ENCODE measurements at places on chromosomes 11 and 22. TPM values are rescaled to one million over a fixed set of nuclear protein-coding genes. Genes with fewer than 3 reads are reported as not detected.

The POLR2L gene
- 45.6 TPM for total RNA-seq

The CALCA gene
- total RNA-seq, result not detected

The VPREB1 gene
- not detected for total RNA-seq

- DNase-seq, result no peak
Measured at GRCh38 chr11:71326328-71326940, 74.1 kb upstream of the SHANK2 start.

GRCh38 chr11:19200410-19201201, 1.2 kb downstream of the CSRP3 start:
- no peak for DNase-seq

- no peak for DNase-seq
Measured at GRCh38 chr22:46079093-46079860, 71.0 kb upstream of the PPARA start.

- DNase-seq, result no peak
Measured at GRCh38 chr11:111300569-111300968, 2.2 kb downstream of the POU2AF3 start.

GRCh38 chr11:100638648-100639047, 48.4 kb upstream of the ARHGAP42 start:
- no peak for DNase-seq

DNA sequence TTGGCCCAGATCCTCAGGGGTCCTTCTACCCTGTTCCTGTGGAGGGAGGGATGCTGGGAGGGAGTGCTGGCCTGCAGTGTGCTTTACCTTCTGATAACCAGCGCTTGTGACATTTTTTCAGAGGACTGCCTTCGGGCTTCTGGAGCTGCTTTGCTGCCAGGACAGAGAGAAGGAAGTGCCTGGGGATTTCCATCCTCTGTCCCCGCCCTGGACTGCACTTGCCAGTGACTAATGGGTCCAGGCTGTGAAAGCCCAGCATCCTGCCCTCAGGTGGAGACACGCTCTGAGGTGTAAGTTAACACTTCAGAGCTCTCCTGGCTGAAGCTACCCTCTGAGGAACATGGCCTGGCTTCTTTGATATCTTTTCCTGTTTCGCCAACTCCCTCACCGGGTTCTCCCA, 158.7 kb upstream of the SYT13 start:
- no peak for DNase-seq
